Aorta (tissue), 5 donors: ENCODE measurements at places on chromosomes 2 and 18. TPM values are rescaled to one million over a fixed set of nuclear protein-coding genes. Genes with fewer than 3 reads are reported as not detected.

DNA sequence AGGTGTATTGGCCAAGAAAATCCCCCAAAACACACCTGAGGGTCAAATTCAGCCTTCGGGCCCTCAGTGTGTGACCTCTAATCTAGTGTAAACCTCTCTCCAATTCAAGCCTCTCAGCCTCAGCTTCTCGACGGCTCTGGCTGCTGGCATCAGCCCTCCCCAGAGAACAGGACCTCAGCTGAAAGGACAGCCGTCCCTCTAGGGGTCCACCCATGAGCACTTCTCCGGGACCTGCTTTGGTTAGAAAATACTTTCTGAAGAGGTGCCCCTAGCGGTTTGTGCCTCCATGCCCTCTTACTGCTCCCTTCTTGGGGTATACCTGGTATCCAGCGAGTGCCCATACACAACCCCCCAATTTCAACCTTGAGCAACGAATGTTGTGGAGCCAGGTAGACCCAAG is 48.8 kb downstream of the INHBB start:
- no peak for DNase-seq

DNA sequence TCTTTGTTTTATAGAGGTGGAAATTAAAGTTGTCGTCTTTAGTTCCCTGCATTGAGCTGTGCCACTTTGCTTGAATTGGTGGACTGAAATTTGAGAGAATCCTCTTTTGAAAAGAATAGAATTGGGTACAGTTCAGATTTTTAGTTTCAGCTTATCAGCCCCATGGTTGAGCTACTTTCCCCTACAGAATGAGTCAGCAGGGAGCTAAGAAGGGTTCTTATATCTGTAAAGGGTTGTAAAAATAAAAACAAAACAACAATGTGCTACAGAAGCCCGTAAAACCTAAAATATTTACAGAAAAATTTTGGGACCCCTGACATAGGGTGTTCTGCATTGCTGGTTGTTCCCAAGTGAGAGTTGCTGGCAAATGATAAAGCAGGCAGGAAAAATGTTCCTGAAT is 12.6 kb downstream of the SLC20A1 start:
- no peak for DNase-seq

DNA sequence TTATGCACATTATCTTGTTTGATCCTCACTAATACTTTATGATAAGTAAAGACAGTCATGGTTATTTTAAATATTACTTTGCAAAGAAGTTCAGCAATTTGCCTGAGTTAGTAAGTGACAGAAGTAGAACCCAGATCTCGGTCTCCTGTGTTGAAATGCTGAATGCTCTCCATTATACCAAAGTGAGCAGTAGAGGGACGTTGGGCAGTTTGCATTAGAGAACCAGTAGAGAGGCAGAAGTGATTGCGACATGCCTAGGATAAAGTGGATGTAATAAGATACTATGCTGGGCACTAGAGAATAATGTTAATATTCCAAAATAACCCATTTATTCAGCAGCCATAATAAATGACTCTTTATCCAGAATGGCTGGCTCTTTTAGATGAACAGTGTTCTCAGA is 201.0 kb downstream of the PMAIP1 start:
- DNase-seq = no peak

- no peak for DNase-seq
Measured at GRCh38 chr2:132645176-132645575, 24.8 kb downstream of the LYPD1 start.

GRCh38 chr18:22230471-22230945 is 61.1 kb downstream of the GATA6 start:
- DNase-seq = no peak

DNA sequence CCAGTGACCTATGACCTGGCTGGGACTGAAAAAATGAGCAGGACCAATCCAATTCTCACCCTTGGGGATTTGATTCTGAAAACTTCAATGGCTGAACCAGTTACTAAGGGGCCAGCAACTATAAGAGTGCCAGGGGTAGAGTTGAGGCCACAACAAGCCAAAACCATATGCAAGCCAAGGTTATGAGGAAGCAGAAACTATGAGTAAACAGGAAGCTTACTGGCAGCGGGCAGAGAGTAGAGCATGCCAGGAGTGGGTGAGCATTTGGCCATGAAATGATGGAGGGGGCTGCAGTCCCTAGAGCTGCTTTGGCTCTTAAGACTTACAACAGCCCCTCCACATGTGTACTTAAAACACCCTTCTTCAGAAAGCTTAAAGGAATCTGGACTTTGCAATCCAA is 82.4 kb downstream of the RBMS1 start:
- no peak for DNase-seq

- DNase-seq = no peak
Measured at GRCh38 chr2:129761569-129762021, 217.9 kb upstream of the RAB6C start.

The GFPT1 gene
- polyA plus RNA-seq = 14.8 TPM

The RNF125 gene
- 0.05 TPM for polyA plus RNA-seq
